ENCODE measurements at places on chromosomes 2 and 18.

GRCh38 chr18:59823596-59824195 is 76.1 kb upstream of the PMAIP1 start:
- no peak for DNase-seq

- DNase-seq: no peak
These were observed 35.0 kb downstream of the MRPL33 start for GRCh38 chr2:27806311-27807059.

- DNase-seq: no peak
These were observed 611 bp downstream of the ZNF512 start for GRCh38 chr2:27583390-27583915.

DNA sequence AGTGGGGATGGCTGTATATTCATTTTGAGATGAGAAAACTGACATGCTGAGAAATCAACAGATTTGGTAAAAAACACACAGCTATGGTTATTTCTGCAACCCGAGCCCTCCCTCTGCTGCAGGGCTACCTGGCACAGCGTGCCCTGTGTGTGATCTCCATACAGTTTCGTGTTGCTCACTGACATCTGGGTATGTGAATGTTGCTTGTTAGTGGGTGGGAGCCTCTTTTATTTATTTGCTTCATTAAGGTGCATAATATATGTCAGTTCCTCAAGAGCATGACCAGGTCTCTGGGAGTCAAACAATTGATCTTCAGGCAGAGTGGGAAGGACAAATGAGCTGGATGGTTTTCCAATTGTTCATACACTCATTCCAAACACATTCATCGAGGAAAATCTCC is 139.1 kb upstream of the FHL2 start:
- no peak for DNase-seq

DNA sequence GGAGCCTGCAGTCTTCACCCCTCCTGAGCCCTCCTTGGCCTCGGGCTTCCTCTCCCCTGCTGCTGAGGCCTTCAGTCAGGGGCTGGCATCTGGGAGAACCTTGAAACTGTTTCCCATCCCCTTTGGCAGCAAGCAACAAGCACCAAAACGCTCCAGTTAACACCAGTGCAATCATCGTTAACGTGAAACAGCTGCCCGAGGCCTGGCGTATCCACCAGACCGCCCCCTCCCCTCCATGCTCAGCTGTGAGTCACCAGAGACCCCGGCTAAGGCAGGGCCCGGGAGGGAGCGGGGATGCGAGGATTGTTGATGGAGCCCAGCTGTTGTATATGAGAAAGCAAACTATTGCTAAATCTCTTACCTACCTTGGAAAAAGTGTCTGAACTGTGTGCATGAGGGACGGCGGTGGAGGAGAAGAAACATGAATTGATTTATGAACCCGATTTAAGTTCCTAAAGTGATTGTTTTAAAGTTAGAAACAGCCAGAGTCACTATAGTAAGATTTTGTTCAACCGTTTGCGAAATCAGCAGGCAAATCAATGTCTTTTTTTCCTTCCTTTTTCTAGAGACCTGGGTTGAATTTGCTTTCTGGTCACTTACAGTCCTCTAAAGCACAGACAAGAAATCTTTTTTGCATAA is 5.2 kb downstream of the ZFP36L2 start:
- no peak for DNase-seq

- no peak for DNase-seq
These were observed 103.0 kb upstream of the FBXO11 start for GRCh38 chr2:48009256-48009655.

GRCh38 chr2:177553176-177553884 is 160.8 kb downstream of the AGPS start:
- DNase-seq: no peak

GRCh38 chr2:101644842-101645383 is 52.6 kb upstream of the MAP4K4 start:
- no peak for DNase-seq

- DNase-seq: no peak
These were observed 498.1 kb upstream of the CRIM1 start for GRCh38 chr2:35857498-35857897.

GRCh38 chr2:429575-430254 is 141.8 kb upstream of the ALKAL2 start:
- no peak for DNase-seq

GRCh38 chr2:35463805-35464596 is 891.6 kb upstream of the CRIM1 start:
- DNase-seq: no peak

- DNase-seq: no peak
These were observed 2.9 kb upstream of the EVA1A start for GRCh38 chr2:75563591-75563990.

All from activated T-helper 1 cell treated with anti-CD3 and anti-CD28 coated beads, Interleukin-2, amount 50 U/mL, for 16 hours (primary cell).